Activated CD4-positive, alpha-beta memory T cell treated with anti-CD3 and anti-CD28 coated beads, Interleukin-2, amount 10 ng/mL, durations not matched to agents 7 days and 5 days (primary cell): ENCODE measurements at places on chromosomes 4 and X. TPM values are rescaled to one million over a fixed set of nuclear protein-coding genes. Genes with fewer than 3 reads are reported as not detected.

Gene BTK
- not detected for total RNA-seq

Gene PROM1
- not detected for total RNA-seq

Gene GIMD1
- total RNA-seq, result not detected

Gene SLC9B1
- 2.3 TPM for total RNA-seq

Gene L1CAM
- total RNA-seq, result 4.2 TPM

Gene NUP54
- 58.6 TPM for total RNA-seq

Gene SASH3
- total RNA-seq, result 245 TPM

Gene IRS4
- total RNA-seq, result not detected

Gene ADH5
- 107 TPM for total RNA-seq

Gene KCTD8
- not detected for total RNA-seq

GRCh38 chr4:174255786-174256185 is 27.7 kb downstream of the FBXO8 start:
- no peak overlapping the region for H3K4me3 ChIP-seq
- H3K27ac ChIP-seq, result no peak overlapping the region
- H3K36me3 ChIP-seq, result no peaks in the 10 kb centered on the region
- no peaks in the 10 kb centered on the region for H3K4me1 ChIP-seq
- DNase-seq, result no peak
- H3K27me3 ChIP-seq, result no peaks in the 10 kb centered on the region

DNA sequence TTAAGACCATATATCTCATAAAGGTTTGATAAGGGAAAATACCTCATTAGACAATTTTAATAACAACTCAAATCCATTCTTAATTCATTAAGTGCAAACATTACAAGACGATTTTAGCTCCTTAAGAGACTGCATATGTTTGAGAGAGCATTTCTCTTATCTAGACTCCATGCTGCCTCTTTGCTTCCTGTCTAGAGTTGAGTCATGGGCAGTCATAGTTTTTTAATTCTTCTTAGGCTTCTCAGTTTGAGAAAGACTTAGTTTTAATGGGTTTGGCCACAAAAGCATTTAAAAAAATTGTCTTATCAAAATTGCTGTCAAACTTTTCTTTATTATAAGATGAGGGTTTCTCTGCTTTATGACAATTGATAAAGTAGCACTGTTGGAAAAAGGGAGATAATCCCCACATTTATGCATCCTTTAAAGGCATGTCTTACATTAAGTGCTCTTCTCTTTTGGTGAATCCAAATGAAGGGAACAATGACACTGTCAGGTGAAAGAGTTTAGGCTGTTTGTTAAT is 713.4 kb downstream of the PCDH18 start:
- H3K27ac ChIP-seq, result no peak overlapping the region
- no peaks in the 10 kb centered on the region for H3K4me1 ChIP-seq
- no peaks in the 10 kb centered on the region for H3K27me3 ChIP-seq
- no peak overlapping the region for H3K4me3 ChIP-seq
- H3K36me3 ChIP-seq, result no peaks in the 10 kb centered on the region

- H3K27ac ChIP-seq, result no peak overlapping the region
- no peaks in the 10 kb centered on the region for H3K4me1 ChIP-seq
- DNase-seq, result no peak
- H3K4me3 ChIP-seq, result no peak overlapping the region
Measured at GRCh38 chr4:79864500-79865200, 208.4 kb downstream of the ANTXR2 start.

- H3K27ac ChIP-seq, result no peak overlapping the region
- no peaks in the 10 kb centered on the region for H3K27me3 ChIP-seq
- H3K36me3 ChIP-seq, result no peaks in the 10 kb centered on the region
- H3K4me3 ChIP-seq, result no peak overlapping the region
- DNase-seq, result no peak
Measured at GRCh38 chr4:178138491-178138890, 696.3 kb upstream of the AGA start.

GRCh38 chr4:152860046-152860445 is 76.1 kb upstream of the FHDC1 start:
- H3K36me3 ChIP-seq, result peaks cover 4% of the 10 kb centered on the region
- no peak overlapping the region for H3K27ac ChIP-seq
- no peak for DNase-seq
- no peak overlapping the region for H3K4me3 ChIP-seq

DNA sequence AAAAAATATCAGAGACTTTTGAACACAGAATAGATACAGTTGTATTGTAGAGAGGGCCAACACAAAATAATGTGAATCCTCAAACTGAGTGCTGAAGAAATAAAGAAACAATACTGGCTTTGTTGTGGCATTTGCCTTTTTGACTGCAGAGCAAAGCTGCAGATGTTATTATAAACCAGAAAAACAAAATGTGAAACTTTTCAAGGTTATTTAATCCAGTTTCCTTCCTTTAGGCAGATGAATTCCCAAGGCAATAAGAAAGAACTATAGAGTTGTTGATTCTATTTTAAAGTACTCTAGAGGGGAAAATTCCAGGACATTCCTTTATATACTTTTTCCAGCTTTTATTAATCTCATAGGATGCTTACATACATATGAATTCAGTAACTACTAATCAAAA is 186.8 kb downstream of the NDST4 start:
- H3K36me3 ChIP-seq, result no peaks in the 10 kb centered on the region
- H3K27me3 ChIP-seq, result no peaks in the 10 kb centered on the region
- no peak for DNase-seq
- no peaks in the 10 kb centered on the region for H3K4me1 ChIP-seq
- no peak overlapping the region for H3K27ac ChIP-seq
- H3K4me3 ChIP-seq, result no peak overlapping the region

DNA sequence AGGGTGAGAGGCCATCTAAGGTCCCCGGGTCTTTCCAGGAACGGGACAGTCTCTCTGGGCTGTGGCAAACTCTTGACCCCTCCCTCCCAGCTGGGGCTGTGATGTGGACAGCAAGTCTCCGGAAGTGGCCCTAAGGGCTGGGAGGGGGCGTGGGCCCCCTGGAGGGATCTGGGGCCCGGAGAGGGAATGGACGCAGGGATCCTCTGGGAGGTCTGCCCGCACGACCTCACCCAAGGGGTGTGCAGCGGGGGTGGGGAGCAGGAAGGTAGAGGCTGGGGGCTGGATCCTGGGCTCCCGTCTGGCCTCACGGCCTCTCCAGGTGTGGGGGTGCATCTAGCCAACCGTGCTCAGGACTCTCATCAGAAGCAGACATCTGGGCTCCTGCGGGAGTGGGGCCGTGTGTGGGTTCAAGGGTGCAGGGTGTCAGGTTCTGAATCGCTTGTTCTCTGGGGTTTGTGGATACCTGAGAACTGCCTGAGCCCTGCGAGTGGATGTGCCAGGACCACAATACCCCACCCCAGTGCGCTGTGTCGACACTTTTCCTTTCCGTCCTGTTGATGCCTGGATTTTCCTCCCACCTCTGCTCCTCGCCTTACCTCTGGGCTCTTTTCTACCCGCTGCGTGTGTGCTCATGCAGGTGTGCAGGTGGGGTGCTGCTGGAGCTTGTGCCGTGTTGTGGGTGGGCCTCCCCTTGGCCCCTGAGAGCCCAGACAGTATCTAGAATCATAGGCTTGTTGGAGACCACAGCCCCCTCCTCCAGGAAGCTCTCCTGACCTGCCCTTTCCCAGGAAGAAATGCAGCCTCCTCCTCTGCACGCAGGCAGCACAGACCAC is 915 bp downstream of the CPZ start:
- no peaks in the 10 kb centered on the region for H3K36me3 ChIP-seq
- no peak overlapping the region for H3K27ac ChIP-seq
- H3K4me3 ChIP-seq, result no peak overlapping the region
- DNase-seq, result no peak
- H3K27me3 ChIP-seq, result peaks cover 30% of the 10 kb centered on the region

DNA sequence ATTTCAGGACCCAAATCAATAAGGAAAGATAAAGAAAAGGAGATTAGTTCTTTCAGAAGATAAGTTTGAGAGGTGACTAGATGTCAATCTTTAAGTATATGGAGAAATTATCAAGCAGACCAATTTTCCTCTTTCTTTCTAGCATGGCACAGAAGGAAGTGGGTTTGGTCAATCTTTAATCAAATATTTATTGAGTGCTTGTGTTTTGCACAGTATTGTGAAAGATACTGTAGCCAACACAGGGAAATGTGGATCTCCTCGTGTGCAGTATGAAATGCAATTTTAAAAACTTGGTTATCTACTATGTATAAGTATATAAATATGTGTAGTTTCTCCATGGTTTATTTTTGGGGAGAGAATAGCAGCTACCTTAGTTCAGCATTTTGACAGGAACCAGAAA is 655.2 kb downstream of the RAPGEF2 start:
- no peaks in the 10 kb centered on the region for H3K4me1 ChIP-seq
- no peak for DNase-seq
- no peaks in the 10 kb centered on the region for H3K27me3 ChIP-seq
- no peaks in the 10 kb centered on the region for H3K36me3 ChIP-seq
- H3K27ac ChIP-seq, result no peak overlapping the region

GRCh38 chr4:19033816-19034733 is 1012.5 kb upstream of the LCORL start:
- no peak for DNase-seq
- H3K4me1 ChIP-seq, result no peaks in the 10 kb centered on the region
- H3K27ac ChIP-seq, result no peak overlapping the region
- no peaks in the 10 kb centered on the region for H3K36me3 ChIP-seq
- no peaks in the 10 kb centered on the region for H3K27me3 ChIP-seq

DNA sequence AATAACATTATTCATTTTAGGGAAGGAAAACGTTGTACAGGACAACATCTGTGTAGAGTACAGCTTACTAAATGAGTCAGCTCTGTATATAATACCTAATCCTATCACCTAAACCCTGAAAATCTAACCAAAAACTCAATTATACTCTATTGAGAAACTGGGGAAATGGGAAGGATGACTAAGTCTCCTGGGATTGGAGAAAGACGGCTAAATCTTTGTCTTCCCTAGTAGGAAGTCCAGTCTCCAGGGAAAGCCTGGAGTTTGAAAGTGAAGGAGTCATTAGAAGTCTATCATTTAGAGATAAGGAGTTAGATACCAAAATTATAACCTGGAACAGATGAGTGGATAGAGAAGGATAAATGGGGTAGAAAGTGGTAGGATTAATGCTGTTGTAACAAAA is 286.5 kb downstream of the STK32B start:
- H3K36me3 ChIP-seq, result no peaks in the 10 kb centered on the region
- no peak for DNase-seq
- H3K4me1 ChIP-seq, result no peaks in the 10 kb centered on the region

- no peaks in the 10 kb centered on the region for H3K36me3 ChIP-seq
- no peaks in the 10 kb centered on the region for H3K27me3 ChIP-seq
- no peaks in the 10 kb centered on the region for H3K4me1 ChIP-seq
- H3K4me3 ChIP-seq, result no peak overlapping the region
Measured at GRCh38 chrX:46168254-46168653, 377.0 kb downstream of the ZNF674 start.

DNA sequence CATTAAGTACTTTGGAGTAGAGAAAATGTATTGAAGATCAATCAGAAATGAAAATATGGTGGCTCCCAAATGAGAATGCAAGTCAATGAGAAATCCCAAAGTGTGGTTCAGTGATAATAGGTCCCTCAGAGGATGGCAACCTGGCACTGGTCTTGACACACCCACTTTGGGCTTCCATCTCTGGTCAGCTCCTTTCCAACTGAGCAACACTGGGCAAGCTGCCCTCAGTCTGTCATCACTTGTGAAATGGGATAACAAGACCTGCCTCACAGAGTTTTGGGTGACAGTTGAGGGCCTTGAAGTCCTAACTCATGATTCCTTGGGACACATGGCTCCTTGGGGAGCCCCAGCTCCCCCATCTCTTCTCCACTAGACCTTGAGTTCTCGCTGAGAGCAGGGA is 29.0 kb upstream of the MAMLD1 start:
- DNase-seq, result no peak
- H3K36me3 ChIP-seq, result no peaks in the 10 kb centered on the region
- no peaks in the 10 kb centered on the region for H3K27me3 ChIP-seq
- peaks cover 10% of the 10 kb centered on the region for H3K4me1 ChIP-seq
- no peak overlapping the region for H3K4me3 ChIP-seq
- no peak overlapping the region for H3K27ac ChIP-seq

DNA sequence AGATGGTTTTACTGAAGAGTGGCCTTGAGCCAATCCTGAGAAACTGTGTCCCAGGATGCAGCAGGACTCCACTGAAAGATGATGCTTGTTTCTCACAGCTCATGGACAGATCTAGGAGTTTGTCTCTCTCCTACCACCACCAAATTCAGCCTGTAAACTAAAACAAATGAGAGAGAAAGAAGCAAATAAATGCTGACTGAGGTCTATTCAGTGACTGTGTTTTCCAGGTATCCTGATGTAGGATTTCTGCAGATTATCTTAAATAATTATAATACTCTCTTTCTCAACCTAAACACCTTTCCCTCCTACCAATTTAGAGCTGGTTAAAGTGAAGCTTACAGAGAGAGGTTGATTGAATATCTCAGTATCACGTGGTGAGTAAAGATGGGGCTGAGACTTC is 599.6 kb upstream of the LCORL start:
- no peak for DNase-seq
- H3K27me3 ChIP-seq, result no peaks in the 10 kb centered on the region
- no peaks in the 10 kb centered on the region for H3K36me3 ChIP-seq
- H3K27ac ChIP-seq, result no peak overlapping the region
- no peaks in the 10 kb centered on the region for H3K4me1 ChIP-seq

- H3K27ac ChIP-seq, result no peak overlapping the region
- H3K27me3 ChIP-seq, result no peaks in the 10 kb centered on the region
- H3K4me1 ChIP-seq, result no peaks in the 10 kb centered on the region
Measured at GRCh38 chr4:21469438-21470300, 478.9 kb downstream of the KCNIP4 start.

GRCh38 chr4:93568758-93569157 is 259.8 kb upstream of the ATOH1 start:
- H3K27me3 ChIP-seq, result no peaks in the 10 kb centered on the region
- H3K4me1 ChIP-seq, result no peaks in the 10 kb centered on the region
- no peak for DNase-seq

GRCh38 chr4:105765690-105766407 is 57.3 kb downstream of the GSTCD start:
- H3K36me3 ChIP-seq, result peaks cover 3% of the 10 kb centered on the region
- no peak overlapping the region for H3K27ac ChIP-seq
- no peaks in the 10 kb centered on the region for H3K4me1 ChIP-seq
- no peak overlapping the region for H3K4me3 ChIP-seq
- H3K27me3 ChIP-seq, result no peaks in the 10 kb centered on the region

DNA sequence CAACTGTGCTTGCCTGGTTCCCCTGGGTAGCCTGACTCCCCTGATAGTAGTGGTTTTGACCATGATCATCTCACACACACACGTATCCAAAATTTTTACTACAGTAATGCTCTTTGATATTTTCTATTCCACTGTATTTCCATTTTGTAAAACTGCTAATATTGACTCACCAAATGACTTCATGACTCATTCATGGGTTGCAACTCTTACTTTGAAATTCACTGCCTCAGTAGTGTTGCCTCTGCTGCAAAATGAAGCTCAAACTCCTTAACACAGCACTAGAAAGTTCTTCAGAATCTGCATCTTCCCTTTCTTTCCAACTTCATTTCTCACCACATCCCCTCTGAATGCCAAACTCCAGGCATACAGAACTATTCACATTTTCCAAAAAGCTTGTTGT is 20.3 kb downstream of the QRFPR start:
- no peak for DNase-seq
- no peak overlapping the region for H3K4me3 ChIP-seq
- peaks cover 4% of the 10 kb centered on the region for H3K27me3 ChIP-seq
- no peaks in the 10 kb centered on the region for H3K36me3 ChIP-seq
- H3K27ac ChIP-seq, result no peak overlapping the region
- no peaks in the 10 kb centered on the region for H3K4me1 ChIP-seq
